ENCODE measurements at places on chromosomes 6 and 20.
A peak's percentile ranks its signal among the peaks of the same experiment; 100 is the strongest.

DNA sequence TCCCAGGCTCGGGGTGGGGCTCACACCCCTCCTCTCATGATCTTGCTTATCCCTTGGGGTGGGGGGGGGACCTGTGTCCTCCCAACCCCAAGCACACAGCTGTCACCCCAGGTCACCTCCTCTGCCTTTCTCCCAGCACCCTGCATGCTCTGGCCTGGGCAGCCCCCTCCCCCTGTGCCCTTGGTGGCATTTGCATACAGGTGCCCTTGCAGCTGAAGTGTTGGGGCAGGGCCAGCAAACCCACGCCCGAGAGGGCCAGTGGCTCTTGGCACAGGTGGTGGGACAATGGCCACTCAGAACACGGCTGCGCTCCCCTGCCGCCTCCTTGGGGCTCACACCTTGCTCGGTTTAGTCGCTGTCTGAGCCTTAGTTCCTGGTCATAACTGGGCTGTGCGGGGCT is 11.3 kb upstream of the MYT1 start:
- no peak for DNase-seq

DNA sequence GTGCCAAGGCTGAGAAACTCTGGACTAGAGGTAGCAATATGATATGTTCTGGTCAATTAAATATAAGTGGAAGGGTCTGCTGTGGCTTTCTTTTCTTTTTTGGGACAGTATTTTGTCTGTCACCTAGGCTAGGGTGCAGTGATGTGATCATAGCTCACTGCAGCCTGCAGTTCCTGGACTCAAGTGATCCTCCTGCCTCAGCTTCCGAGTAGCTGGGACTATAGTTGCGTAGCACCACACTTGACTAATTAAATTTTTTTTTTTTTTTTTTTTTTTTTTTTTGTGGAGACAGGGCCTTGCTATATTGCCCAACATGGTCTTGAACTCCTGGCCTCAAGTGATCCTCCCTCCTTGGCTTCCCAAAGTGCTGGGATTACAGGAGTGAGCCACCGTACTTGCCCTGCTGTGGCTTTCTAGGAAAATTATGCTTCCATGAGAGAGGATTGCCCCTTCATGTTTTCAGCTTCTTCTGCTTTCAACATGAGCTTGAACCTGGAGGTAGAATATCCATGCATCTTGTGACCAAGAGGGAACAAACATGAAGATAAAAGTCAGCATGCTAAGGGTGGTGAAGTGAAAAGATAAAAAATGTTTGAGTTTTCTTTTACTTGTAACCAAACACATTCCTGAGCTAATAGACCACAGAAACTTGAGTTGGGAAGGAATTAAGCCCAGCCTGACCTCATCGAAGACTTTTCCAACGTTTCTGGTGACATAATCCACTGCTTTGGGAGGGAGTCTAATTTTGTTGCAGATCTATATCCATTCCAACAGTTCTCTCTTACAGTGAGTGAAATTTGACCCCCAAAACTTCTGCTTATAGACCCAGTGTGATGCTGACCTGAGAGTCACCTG is 75.1 kb downstream of the CARMIL1 start:
- no peak for DNase-seq

DNA sequence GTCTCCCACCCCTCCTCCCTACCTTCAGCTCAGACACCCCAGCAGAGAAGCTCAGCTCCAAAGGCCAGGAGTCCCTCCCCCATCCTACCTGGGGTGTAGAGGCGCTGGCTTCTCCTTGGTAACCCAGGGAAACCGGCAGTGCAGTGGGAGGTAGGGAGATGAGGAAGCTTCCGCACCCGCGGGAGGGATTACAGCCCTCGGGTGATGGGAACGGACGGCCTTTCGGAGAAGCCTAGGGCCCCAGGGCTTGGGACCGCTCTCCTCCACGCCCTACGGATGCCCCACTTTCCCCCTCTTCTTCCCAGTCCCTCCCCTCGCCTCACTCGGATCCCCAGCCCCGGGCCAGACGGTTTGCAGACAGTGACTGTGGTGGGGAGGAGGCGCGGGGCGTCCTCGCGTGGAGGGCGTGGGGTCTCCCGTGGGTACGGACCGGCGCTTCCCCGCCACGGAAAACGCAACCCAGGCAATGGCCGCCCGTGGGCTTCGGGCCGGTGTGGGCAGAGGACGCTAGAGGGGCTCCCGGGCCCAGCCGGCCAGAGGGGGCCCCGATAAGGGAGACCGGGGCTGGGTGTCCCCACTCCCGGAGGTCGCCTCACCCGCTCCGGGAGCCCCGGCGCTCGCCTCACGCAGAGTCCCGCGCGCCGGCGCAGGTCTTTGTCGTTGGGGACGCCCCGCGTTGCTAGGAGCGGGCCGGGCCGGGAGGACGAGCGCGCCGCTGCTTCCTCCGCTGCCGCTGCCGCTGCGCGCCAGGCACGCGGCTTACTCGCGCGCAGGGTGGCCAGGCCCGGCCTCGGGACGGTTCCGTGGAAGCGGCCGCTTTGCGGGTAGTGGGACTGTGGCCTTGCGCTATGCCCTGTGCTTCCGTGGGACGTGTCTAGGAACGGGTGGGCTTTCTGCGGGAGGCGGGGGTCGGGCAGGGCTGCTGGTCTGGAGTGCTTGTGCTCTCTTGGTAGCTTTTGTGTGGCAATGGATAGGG is 15.8 kb downstream of the AARS2 start:
- DNase-seq = no peak

- DNase-seq = no peak
Measured at GRCh38 chr6:106939208-106939607, 35.3 kb downstream of the CD24 start.

GRCh38 chr6:135212935-135213334 is 31.8 kb downstream of the MYB start:
- DNase-seq = no peak

DNA sequence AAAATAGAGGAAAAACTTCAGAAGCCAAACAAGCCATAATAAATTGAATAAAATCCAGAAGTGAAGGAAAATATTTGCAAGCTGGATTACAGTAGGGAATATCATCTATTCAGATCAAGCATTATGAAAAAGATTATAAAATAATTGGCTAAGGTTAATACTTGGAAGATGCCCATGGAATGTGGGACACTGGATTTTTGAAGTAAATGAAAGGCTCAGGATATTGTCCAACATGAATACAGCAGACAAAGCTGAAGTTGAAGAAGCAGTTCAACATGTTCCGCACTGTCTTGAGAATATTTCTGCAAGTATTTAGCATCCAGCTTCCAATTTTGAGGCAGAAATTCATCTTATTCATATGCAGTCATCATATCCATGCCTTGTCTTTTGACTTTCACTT is 1278.4 kb upstream of the GJE1 start:
- DNase-seq = no peak

GRCh38 chr6:33840048-33840926 is 36.5 kb upstream of the MLN start:
- DNase-seq = no peak

DNA sequence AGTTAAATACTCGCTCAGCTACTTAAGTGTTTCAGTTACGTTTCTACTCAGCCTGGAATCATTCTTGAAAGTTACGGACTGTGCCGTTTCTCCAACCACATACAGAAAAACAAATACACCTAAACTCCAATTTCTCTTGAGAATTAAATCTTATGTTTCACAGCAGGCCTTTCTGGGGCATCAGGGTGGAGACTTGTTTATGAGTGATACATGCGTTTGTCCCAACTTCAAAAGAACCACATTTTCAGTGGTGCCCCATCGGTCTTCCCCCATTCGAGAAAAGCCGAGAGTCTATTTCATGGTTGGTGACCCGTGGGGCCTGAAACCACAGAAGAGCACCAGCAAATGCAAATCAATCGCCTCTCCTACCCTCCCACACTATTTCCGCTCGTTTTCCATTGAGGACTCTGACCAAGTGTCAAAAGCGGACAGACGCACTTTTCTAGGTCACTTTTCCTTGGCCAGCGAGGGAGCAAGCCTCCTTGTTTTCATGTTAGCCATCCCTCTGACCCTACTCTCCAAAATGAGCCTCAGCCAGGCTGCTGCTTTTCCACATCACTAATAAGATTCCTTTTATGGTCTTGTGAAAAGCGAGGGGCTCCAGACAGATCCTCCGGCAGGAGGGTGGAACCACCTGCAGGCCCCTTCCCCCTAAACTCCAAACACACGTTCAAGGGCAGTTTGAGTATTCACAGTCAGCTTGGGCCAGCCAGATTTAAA is 3.1 kb downstream of the JAG1 start:
- DNase-seq = peak; percentile 57

- DNase-seq = no peak
Measured at GRCh38 chr6:30913721-30914075, 340 bp upstream of the VARS2 start.

DNA sequence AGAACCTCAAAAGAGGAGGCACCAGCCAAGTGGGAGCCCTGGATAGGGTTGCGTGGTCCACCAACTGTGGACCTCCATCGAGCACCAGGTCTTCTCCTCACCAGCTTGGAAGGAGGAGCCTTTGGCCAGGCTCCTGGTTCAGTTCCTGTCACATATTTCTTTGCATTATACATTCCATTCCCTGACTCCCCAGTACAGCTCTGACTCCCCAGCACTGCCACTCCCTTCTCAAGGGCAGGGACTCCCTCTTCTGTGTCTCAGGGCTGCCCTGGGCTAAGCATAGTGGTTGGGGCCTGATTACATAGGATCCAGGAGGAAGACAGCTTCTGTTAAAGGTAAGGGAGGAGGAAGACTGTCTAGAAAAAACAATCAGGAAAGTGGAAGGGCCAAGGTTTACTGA is 91.1 kb downstream of the MRPL14 start:
- DNase-seq = no peak

DNA sequence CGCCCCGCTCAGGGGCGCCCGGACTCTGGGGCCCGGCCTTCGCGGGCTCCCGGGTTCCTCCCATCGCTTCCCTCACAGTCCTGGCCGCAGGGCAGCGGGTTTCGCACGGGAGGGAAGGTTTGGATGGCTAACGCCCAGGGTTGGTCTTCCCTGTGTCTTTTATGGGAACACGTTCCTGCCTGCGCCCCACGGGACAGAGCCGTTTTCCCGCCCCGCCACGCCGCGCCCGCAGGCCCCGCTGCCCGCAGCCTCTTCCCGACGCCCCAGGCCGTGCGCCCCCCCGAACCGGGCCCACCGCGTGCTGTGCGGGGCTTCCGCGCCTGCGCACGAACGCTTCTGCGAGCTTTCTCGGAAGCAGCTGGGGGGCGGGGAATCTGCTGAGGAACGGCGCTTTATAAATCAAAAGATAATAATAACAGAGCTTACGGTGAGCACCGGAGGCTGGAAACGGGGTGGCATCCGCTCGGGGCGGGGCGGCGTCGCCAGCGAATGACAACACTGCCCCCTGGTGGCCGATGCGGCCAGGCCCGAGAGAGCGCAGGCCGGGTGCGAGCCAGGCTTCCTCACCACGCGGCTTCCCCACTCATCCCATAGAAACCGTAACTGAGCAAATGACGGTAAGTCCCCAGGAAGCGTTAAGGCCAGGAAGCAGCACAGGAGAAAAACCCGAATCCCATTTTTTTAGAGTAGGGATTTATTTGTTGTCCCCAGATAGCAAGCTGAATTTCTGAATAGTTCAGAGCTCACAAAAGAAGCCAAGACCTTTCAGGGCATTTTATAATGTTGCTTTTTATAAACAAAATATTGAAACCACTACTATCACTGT is 116.4 kb downstream of the MYLK4 start:
- peak; percentile 43 for DNase-seq

GRCh38 chr6:20875369-20875963 is 341.2 kb downstream of the CDKAL1 start:
- DNase-seq = no peak

DNA sequence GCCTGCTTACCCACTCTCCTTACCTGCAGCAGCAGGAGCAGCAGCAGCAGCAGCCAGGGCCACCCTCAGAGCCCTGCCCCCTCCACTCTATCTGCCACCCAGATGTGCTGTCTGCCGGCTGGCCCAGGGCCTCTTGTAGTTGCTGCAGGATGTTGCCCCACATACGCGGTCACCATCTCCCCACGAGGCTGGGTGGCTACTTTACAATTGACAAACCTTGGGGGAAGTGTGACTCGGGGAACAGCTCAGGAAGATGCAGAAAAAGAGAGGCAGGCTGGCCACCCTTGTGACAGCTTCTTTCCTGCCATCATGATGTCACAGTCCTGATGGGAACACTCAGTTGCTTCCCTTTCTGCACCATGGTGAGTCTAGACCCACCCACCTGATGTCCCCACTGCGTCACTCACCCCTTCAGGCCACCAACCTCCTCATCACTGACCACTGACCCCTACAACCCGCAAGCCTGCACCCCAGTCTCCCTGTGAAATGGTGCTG is 14.5 kb downstream of the TREM1 start:
- no peak for DNase-seq

- DNase-seq = no peak
Measured at GRCh38 chr6:89221971-89222711, 5.0 kb upstream of the GABRR1 start.

- peak; percentile 53 for DNase-seq
Measured at GRCh38 chr6:135481783-135482369, 15.7 kb downstream of the AHI1 start.

- peak; percentile 40 for DNase-seq
Measured at GRCh38 chr6:41937861-41938574, 3.6 kb downstream of the CCND3 start.

DNA sequence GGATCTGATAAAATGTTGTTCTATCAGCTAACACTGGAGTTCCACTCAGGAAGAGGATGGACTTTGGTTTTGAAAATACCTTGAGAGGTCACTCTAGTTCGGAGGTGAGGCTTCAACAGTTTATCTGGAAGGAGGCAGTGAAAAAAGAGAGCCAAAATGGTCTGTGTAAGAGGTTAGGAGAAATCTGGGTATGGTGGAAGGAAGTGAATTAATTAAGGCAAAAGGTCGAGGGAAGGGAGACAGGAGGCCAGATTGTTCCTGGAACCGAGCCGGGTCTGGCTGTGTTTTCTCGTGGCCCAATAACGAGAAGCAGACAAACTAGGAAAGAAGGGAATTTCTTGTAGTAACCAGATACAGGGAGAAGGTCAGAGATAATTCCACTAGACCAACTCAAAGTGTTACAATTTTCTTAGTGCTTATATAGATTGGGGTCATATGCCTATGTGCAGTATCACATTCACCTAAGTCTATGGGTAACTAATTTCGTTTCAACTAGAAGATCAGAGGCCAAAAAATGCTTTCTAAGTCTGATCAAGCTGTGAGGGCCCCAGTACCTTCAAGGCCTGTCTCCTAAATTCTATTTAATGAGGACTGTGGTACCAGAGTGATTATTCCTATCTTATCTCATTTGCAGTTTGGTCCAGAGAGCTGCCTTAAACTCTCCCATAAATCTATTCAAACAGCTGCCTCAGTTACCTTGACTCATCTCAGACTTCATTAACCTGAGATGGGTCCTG is 96.0 kb upstream of the SNX9 start:
- DNase-seq = no peak

GRCh38 chr6:27642744-27643456 is 170.0 kb upstream of the ZNF184 start:
- DNase-seq = no peak

GRCh38 chr6:42860481-42860880 is 18.9 kb upstream of the RPL7L1 start:
- no peak for DNase-seq

GRCh38 chr6:13574571-13575376 is at the start of gene SIRT5:
Gene SIRT5, plus strand, starts transcription at chr6:13574601. Its CDS starts 9,510 bp downstream, at chr6:13584111.
- peak; percentile 89 for DNase-seq

All from OCI-LY7 (cell line).